Activated CD4-positive, alpha-beta memory T cell treated with anti-CD3 and anti-CD28 coated beads for 36 hours (primary cell): ENCODE measurements at places on chromosomes 1 and 21. TPM values are rescaled to one million over a fixed set of nuclear protein-coding genes. Genes with fewer than 3 reads are reported as not detected.
A peak's percentile ranks its signal among the peaks of the same experiment; 100 is the strongest.

Gene ERRFI1
- total RNA-seq, result 1.5 TPM

- DNase-seq, result no peak
Observed at GRCh38 chr1:182426442-182427430, 23.2 kb upstream of the RGSL1 start.

DNA sequence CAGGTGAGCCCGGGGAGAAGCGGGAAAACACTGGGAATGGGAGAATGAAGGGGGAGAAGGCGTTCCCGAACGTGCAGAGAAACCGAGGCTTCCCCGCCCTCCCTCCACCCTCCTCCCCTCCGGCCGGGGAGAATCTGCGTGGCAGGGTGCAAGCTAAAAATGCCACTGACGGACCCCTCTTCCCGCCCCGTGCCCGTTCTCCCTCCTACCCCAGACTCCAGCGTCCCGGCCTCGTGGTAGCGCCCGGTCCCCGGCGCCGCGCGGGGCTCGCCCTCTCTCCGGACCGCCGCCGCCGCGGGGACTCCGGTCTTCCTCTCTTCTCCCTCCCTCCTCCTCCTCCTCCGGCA, 81.6 kb upstream of the AK4 start:
- DNase-seq, result no peak

GRCh38 chr1:60274422-60275290, 201.1 kb upstream of the C1orf87 start:
- DNase-seq, result no peak

DNA sequence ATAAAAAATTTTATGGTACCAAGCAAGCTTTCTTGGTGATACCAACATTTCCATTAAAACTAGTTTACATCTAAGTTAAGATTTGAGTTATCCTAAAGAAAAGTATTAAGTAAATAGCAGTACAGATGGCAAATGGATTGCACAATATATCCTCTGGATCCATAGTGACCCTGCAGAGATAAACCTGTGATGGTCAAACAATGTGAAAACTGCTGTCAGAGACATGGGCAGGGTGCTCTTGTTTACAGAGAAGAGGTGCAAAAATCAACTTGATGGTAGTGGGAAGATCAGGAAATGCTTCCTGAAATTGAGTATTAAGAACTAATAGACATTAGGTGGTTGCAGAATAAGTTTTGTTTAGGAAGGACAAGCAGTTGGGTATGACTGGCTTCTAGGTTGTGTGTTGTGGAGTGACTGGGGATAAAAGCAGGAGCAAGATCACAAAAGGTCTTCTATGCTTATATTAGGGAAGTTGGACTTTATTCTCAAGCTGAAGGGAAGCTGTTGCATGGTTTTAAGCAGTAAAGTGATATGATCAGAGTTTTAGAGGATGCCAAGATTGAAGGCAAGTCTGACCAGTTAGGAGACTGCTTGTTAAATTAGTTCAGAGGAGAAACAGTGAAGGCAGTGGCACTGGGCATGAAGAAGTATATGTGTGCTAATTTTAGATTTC, 9.9 kb downstream of the TTC3 start:
- DNase-seq, result no peak

GRCh38 chr1:14915356-14916054, 238.0 kb upstream of the TMEM51 start:
- peak; percentile 53 for DNase-seq

DNA sequence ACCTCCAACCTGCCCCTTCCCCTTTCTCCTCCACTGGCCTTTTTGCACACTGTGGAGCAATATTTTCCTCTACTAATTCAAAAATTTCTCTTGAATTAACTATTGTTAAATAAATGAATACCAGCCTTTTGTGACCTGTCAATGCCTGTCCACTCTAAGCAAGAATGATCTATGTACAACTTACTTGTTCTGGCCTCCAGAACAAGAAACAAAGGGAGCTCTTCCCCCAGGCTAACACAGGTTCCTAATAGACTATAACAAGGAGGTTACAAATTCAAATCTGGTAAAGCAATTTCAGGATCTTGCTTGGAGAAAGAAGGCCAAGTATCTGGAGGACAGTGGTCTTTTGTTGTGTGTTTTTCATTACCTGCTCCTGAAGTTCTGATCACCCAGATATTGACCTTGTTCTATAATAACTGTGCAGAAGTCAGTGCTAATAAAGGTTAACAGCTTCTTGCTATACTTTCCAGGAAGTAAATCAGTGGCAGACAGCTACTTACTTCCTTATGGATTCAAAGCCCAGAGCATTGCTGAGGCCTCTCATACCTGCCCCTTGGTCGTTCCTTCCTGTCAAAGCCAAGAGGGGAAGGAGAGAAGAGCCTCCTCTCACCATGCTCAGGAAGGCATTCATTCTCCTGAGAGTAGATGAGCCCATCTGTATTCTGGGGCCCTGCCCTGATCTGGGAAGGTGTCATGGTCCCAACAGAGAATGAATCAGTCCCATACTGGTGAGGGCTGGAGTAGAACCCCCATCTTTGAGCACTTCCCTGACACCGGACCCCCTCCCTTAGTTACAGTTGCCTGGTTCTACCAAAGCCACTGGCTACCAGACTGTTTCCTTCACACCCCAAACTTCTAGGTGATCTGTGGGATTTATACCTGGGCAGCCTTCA, 56.8 kb downstream of the DESI2 start:
- no peak for DNase-seq

Gene LYPD8
- not detected for total RNA-seq

GRCh38 chr1:165253818-165254254, 102.7 kb downstream of the LMX1A start:
- no peak for DNase-seq

GRCh38 chr1:48611841-48612240, 139.8 kb upstream of the SPATA6 start:
- DNase-seq, result no peak

GRCh38 chr1:48181669-48182367, 40.7 kb upstream of the SLC5A9 start:
- no peak for DNase-seq

DNA sequence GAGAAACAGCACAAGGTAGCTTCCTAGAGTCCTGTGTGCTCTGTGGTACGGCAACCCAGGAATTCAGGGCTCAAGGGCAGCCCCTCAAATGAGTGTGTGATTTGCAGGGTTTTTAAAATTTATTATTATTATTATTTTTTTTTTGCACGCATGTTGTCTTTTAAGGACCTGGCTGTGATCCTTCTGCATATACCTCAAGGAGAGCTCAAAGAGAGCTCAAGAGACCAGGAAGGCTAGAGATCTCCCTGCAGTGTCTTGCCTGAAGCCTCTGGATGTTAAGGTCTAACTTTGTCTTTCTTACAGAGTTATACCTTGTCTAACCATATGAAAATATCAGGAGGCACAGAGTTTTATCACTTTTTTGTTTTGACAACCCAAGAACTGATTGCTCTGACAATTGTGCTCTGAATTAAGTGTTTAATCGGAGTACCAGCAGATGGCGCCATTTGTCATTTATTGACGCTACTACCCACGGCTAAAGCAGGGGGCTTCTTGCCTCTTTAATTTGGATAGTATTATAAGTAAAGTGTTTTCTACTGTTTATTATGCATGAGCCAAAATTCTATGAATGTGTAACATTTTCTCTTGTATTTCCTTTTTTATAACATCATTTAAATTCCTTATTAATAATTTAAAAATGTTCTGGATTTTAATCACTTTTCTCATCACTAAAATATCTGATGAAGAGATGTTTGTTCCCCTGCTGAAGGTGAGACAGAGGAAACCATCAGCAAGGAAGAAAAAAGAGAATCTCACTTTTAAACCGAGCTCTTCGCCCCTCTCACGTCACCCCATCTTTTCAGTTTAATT, 35.8 kb upstream of the LMO4 start:
- peak; percentile 59 for DNase-seq

Gene FCRL6
- not detected for total RNA-seq

Gene RGS4
- total RNA-seq, result not detected
